ENCODE measurements at places on chromosomes 1 and 21.

GRCh38 chr1:17551755-17552234 is 12.3 kb downstream of the ARHGEF10L start:
- DNase-seq: peak; percentile 72

GRCh38 chr1:214187933-214188332 is 93.0 kb upstream of the SMYD2 start:
- no peak for DNase-seq

DNA sequence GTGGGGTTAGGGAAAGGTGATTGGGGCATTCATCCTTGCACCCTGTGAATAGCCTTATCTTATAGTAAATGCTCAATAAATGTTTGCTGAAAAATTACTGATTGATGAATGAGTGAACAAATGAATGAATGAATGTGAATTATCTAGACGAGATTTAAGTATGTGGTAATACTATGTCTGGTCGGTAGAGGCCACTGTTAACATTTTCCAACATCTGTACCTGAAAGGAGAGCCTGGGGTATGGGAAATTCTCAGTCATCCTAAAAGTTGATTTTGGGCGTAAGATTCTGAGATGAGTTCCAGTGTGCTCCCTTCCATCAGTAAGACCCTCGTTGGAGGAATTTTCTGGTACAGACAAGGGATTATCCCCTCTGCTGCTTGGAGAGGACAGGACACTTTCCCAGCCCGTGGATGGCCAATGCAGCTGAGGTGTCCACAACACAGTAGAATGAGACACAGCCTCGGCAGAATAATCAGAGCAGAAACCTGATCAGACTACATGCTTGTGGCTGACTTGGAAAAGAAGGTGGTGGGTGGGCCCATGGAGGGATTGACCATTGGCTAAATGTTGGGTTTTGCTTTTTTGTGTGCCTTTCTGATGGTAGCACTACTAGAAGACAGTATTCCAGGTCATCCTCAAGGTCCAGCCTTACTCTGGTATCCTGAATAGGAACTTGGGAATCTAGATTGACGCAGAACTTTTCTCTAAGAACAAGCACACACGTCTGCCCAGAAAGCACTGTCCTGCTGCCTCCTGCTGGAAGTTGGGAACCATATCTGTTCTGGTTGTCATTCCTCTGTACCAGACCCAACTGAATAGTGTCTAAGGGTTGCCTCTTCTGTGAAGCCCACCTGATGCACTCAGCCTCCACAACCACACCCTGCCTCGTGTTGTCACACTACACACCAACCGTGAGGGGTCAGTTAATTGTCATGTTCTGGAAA is 262.0 kb downstream of the TNR start:
- DNase-seq: peak; percentile 37

- no peak for DNase-seq
Measured at GRCh38 chr1:16208270-16208987, 4.0 kb downstream of the ARHGEF19 start.

DNA sequence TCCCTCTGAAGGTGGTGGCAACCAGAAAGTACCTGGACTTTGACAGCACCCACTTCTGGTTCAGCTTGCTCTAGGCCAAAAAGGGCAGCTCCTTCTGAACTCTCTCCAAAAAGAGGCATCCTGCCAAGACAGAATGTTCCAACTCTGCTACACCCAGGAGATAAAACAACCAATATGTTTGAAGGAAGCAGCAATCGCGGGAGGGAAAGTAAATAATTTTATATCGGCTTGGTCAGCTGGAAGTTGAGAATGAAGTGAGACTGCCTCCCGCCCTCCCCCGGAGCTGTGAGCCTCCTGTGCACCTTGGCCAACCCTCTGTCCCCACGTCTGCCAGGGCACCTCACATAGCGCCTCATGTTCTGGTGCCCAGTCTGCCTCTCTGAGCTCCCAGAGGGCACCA is 130.3 kb upstream of the ATP1A1 start:
- DNase-seq: no peak

GRCh38 chr1:38670544-38671122 is 188.9 kb downstream of the RRAGC start:
- no peak for DNase-seq

- DNase-seq: peak; percentile 76
Measured at GRCh38 chr1:180898441-180899219, 14.1 kb upstream of the KIAA1614 start.

- peak; percentile 75 for DNase-seq
Measured at GRCh38 chr1:165928075-165928731, 100.8 kb downstream of the UCK2 start.

DNA sequence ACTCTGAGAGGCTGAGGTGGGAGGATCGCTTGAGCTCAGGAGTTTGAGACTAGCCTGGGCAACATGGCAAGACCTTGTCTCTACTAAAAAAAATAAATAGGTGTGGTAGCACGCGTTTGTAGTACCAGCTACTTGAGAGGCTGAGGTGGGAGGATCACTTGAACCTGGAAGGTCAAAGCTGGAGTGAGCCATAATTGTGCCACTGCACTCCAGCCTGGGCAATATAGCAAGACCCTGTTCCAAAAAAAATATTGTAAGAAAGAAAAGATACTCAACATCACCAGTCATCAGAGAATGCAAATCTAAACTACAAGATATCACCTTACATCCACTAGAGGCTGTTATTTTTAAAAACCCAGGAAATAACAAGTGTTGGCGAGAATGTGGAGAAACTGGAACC is 32.5 kb downstream of the ZNF644 start:
- DNase-seq: no peak

- DNase-seq: no peak
Measured at GRCh38 chr1:56922507-56922906, 43.3 kb downstream of the C8B start.

DNA sequence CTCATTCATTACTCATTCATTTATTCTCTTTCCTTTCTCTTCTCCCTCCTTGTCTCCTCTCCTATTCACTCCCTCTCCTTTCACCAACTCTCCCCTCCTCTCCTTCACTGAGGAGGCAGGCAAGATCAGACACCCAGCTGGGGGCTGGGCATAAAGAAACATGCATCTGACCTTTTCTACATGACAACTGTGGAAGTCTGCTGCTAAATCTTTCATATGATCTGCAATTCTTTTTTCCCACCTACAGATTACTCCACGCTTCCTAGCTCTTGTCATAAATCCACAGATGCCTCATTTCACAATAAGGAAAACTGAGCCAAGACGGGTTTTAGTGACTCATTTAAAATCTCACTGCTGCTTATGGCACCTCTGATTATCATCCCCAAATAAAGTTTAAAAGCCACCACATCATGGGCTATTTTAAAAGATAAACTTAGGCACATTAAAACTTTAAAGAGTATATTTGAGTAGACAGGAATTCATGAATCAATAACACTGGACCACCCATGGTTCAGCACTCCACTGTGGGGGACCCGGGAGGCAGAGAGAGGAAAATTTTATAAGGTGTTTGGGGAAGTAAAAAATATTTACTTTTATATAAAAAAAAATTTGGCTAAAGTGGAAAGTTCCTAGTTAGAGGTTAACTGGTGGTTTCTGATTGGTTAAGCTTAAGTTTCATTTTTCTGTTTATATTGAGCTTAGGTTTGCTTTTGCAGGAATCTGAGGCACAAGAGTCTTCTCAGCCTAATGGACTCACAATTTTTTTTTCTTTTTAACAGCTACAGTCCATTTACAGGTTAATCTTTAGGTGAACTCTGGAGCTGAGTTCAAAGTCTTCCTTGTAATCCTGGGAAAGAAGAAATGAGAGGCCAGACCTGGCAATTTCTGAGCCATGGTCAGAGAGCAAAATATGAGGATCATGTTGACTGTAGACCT is 55.8 kb upstream of the DNAH14 start:
- DNase-seq: peak; percentile 73

DNA sequence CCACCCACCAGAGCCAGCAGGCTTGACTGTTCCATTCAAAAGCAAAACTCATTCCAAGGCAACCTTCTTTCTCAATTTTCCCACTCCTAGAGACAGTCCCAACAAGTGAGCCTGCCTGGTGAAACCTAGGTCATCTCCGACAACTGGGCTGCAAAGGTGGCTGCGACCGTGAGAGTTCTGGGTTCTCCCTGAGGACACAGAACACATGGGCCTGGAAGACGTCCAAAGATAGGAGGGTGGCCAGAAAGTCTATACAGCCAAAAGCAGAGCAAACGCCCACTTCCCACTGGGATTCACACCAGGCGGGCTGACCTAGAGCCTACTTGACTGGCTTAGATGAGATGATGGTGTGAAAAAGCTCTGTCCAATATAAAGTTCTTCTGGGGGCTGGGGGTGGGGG is 90.2 kb upstream of the GRIK3 start:
- DNase-seq: no peak

GRCh38 chr21:45160198-45160597 is 85.8 kb downstream of the ADARB1 start:
- no peak for DNase-seq

DNA sequence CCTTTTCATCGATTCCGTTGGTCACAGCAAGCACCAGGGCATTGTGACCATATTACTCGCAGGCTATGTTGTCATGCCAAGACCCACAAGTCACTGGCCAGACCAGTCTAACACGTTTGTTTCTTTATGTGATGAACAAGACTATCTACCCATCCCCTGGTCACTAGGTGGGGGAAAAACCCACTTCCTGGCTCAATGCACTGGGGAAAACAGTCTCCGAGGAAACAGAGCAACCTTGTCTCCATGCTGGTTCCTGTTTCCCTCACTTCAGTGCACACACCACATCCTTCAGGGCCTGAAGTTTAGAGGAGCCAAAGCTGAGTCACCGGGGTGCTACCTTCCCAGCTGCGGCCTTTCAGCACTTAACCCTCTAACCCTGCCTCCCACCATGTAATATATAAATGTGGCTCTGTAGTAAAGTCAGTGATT is 20.9 kb downstream of the ERICH3 start:
- peak; percentile 10 for DNase-seq

DNA sequence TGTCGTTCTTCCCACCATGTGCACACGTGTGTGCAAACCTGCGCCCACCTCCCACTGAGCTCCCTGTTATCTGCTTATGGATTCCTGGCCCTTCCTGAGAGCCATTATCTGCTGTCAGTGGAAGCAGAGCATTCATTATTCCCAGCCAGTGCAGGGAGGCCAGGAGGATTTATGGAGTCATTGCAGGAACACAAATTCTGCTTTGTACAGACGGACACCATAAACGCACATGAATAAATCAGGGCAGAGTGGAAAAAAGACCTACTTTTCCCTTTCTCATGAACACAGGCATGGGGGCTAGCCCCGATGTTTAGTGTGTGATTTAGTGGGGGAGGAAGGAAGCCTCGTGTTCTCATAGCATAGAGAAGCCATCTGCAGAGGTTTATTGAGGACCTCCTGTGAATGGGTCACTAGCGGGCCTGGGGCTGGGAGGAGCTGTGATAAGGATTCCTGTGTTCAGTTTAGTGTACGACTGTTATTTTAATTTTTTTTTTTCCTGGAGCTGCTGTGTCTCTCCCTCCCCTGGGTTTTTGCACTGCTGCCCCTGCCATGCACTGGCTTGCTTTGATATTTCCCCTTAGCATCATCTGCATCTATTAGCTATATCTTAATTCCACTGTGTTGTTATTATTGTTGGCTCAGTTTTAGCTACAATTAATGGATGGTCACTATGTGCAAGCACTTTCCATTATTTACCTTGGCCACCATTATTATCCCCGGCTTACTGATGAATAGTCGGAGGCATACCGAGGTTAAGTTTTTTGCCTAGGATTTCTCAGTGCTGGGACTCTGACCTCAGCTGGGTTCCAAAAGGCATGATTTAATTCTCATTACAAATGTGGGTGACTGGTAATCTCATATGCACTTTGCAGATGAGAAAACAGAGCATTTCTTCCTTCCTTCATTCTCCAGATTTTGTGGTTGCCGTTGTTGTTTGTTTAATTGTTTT is 33.0 kb downstream of the HUNK start:
- no peak for DNase-seq

GRCh38 chr1:184051485-184052193 is at the start of gene TSEN15:
Gene TSEN15 (plus strand): TSS chr1:184051730. CDS start chr1:184051756, 26 bp downstream.
- DNase-seq: peak; percentile 88

- DNase-seq: no peak
Measured at GRCh38 chr1:233566886-233567285, 47.0 kb upstream of the KCNK1 start.

- DNase-seq: no peak
Measured at GRCh38 chr1:80917826-80918225, 882.9 kb upstream of the ADGRL2 start.

GRCh38 chr1:207248544-207249198 is 72.8 kb upstream of the CD55 start:
- DNase-seq: no peak

GRCh38 chr1:91569411-91570119 is 68.9 kb downstream of the CDC7 start:
- peak; percentile 92 for DNase-seq

GRCh38 chr1:158830074-158830677 is 975 bp upstream of the MNDA start:
- no peak for DNase-seq

DNA sequence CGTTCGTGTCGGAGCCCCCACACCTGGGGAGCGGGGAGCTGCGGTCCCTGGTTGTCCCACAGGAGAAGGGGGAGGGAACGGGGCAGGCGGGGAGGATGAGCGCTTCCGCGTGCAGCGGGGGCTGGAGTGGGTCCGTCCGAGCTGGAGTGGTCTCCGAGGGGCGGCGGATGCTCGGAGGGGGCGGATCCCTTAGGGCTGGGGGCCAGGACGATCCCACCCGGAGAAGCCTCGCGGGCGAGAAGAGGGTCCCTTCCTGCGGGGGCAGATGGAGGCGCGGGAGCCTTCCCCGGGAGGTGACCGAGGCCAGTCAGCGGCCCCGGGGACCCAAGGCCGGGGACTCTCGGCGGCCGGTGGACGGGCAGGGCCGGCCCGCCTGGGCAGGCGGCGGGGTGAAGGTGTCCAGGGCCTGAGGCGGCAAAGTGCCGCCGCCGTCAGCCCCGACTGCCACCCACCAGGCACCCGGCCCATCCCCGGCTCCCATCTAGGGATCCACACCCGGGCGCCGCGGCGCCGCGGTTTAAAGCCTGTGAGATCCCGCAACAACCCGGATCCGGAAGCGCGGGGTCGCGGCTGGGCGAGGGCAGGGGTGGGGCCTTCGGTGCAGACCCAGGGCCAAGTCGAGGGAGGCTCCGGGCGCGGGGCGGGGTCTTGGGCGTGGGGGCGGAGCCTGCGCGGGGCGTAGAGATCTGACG is 5.3 kb upstream of the CCDC27 start:
- peak; percentile 97 for DNase-seq

- DNase-seq: no peak
Measured at GRCh38 chr21:16071761-16072160, 342.0 kb downstream of the USP25 start.

GRCh38 chr1:171254859-171255258 is 6.6 kb downstream of the FMO1 start:
- DNase-seq: no peak

- peak; percentile 39 for DNase-seq
Measured at GRCh38 chr1:212688341-212689047, 11.1 kb downstream of the BATF3 start.

- DNase-seq: no peak
Measured at GRCh38 chr1:244230470-244230869, 179.4 kb downstream of the ZBTB18 start.

- no peak for DNase-seq
Measured at GRCh38 chr1:180152588-180152987, 2.1 kb upstream of the QSOX1 start.

- no peak for DNase-seq
Measured at GRCh38 chr1:61241411-61241838, 159.1 kb downstream of the NFIA start.

- DNase-seq: peak; percentile 47
Measured at GRCh38 chr1:29849038-29849750, 612.9 kb downstream of the PTPRU start.

Measured in GM03348 (cell line).